ENCODE measurements at places on chromosomes 5 and 9.

DNA sequence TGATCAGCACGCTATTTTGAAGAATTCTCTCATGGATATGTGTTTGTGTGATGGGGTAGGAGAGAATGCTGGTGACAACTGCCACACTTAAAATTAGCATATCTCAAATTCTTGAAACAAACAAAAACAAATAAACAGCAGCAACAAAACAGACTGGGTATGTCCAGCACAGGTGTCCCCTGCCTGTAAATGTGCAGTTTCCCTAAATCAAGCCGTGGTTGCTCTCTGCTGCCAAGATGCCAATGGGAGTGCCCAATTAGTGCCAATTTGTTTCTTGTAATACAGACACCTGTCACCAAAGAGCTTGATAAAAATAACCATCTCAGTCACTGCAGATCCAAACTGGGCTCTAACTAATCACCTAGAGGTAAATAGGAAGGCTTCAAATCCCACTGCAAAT lies 144.2 kb upstream of the SMARCA2 start:
- no peak for DNase-seq
- no peak overlapping the region for H3K4me3 ChIP-seq
- no peaks in the 10 kb centered on the region for H3K36me3 ChIP-seq

GRCh38 chr5:87022415-87022814 lies 245.3 kb upstream of the RASA1 start:
- no peaks in the 10 kb centered on the region for H3K27me3 ChIP-seq
- H3K36me3 ChIP-seq: no peaks in the 10 kb centered on the region
- peaks cover 9% of the 10 kb centered on the region for H3K4me1 ChIP-seq
- H3K4me3 ChIP-seq: no peak overlapping the region
- no peak overlapping the region for H3K27ac ChIP-seq

GRCh38 chr5:150164211-150164980 lies 2.2 kb upstream of the CDX1 start:
- H3K4me3 ChIP-seq: no peak overlapping the region
- peak overlapping the region; percentile 10 for H3K27ac ChIP-seq
- peaks cover 42% of the 10 kb centered on the region for H3K4me1 ChIP-seq
- no peaks in the 10 kb centered on the region for H3K36me3 ChIP-seq
- DNase-seq: peak; percentile 75
- no peaks in the 10 kb centered on the region for H3K27me3 ChIP-seq

- H3K27ac ChIP-seq: peak overlapping the region; percentile 71
- no peaks in the 10 kb centered on the region for H3K36me3 ChIP-seq
- H3K4me1 ChIP-seq: peaks cover 22% of the 10 kb centered on the region
- no peaks in the 10 kb centered on the region for H3K27me3 ChIP-seq
Measured at GRCh38 chr5:65832603-65833228, 93.7 kb upstream of the ERBIN start.

- peak; percentile 71 for DNase-seq
- peaks cover 26% of the 10 kb centered on the region for H3K4me1 ChIP-seq
- no peaks in the 10 kb centered on the region for H3K27me3 ChIP-seq
- no peaks in the 10 kb centered on the region for H3K36me3 ChIP-seq
- H3K27ac ChIP-seq: peak overlapping the region; percentile 75
Measured at GRCh38 chr9:129548571-129549135, 72.2 kb downstream of the C9orf50 start.

- DNase-seq: no peak
- no peaks in the 10 kb centered on the region for H3K36me3 ChIP-seq
- H3K4me1 ChIP-seq: no peaks in the 10 kb centered on the region
- H3K27ac ChIP-seq: no peak overlapping the region
- H3K27me3 ChIP-seq: no peaks in the 10 kb centered on the region
- H3K4me3 ChIP-seq: no peak overlapping the region
Measured at GRCh38 chr9:77710316-77710715, 62.2 kb upstream of the GNA14 start.

- no peaks in the 10 kb centered on the region for H3K4me1 ChIP-seq
- DNase-seq: peak; percentile 25
- H3K27ac ChIP-seq: peak overlapping the region; percentile 21
- no peaks in the 10 kb centered on the region for H3K27me3 ChIP-seq
- H3K4me3 ChIP-seq: no peak overlapping the region
- no peaks in the 10 kb centered on the region for H3K36me3 ChIP-seq
Measured at GRCh38 chr5:16456103-16456832, 9.3 kb downstream of the ZNF622 start.

GRCh38 chr5:179526978-179527377 lies 23.4 kb upstream of the RUFY1 start:
- no peak overlapping the region for H3K4me3 ChIP-seq
- no peak overlapping the region for H3K27ac ChIP-seq
- no peaks in the 10 kb centered on the region for H3K36me3 ChIP-seq
- no peak for DNase-seq
- no peaks in the 10 kb centered on the region for H3K4me1 ChIP-seq
- no peaks in the 10 kb centered on the region for H3K27me3 ChIP-seq

DNA sequence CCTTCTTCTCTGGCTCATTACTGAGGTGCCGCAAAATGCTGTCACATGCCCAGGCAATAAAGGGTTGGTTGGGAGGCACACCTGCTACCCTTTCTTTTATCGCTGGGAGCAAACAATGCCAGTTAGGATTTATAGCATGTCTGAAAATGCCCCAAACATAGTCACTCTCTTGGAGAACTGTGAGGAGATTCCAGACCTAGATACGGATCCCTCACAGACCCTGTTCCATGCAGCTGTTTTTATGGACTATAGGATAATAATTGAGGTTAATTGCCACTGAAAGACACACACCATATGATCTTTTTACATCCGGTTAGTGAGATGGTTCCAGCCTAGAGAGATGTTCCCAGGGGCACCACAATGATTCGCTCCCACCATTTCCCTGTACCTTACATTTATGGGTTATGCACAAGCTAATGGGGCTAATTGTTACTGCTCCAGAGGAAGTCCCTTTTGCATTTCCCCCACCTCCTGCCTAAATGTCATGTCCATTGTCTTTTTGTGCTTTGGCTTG lies 318.1 kb downstream of the PIK3R1 start:
- H3K4me1 ChIP-seq: peaks cover 14% of the 10 kb centered on the region
- H3K27me3 ChIP-seq: no peaks in the 10 kb centered on the region
- H3K4me3 ChIP-seq: no peak overlapping the region

- H3K36me3 ChIP-seq: no peaks in the 10 kb centered on the region
- no peaks in the 10 kb centered on the region for H3K27me3 ChIP-seq
- H3K4me1 ChIP-seq: peaks cover 17% of the 10 kb centered on the region
- H3K27ac ChIP-seq: no peak overlapping the region
- H3K4me3 ChIP-seq: no peak overlapping the region
Measured at GRCh38 chr5:160242145-160242544, 12.8 kb downstream of the FABP6 start.

DNA sequence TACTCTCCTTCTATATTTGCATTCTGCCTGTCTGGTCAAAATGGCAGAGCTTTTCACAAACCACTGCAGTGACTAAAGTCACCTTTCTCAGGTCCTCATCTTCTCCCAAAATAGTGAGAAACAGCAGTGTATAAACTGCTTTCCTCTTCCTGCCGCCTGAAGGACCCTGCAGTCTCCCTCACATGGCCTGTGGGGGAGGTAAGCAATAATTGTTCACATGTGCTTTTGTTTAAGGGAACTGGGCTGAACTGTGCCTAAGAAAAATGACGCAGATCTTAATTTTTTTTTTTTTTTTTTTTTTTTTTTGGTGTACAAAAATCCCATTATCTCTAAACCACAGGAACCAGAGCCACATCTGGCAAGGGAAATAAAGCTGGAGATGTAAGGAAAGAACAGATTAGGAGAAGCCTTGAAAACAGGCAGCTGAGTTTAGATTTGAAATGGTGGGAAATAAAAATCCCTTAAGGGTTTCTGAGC lies 131.7 kb upstream of the VLDLR start:
- H3K27ac ChIP-seq: no peak overlapping the region
- H3K27me3 ChIP-seq: no peaks in the 10 kb centered on the region
- no peaks in the 10 kb centered on the region for H3K4me1 ChIP-seq
- peak; percentile 18 for DNase-seq

DNA sequence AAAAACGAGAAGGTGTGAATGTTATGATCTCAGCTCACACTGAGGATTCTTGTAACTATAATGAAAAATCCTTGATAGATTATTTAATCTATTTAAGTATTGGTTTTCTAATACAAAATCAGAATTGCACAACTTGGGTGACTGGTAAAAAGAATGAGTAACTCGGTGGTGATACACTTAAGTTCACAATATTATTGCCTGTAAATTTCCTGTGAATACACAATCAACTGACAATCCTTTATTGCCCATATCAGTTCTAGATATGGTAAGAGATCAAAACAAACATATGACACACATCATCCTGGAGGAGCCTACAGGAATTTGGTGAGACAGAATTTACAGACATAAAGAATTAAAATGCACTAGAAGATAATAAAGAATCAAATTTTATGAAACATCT lies 14.1 kb upstream of the LURAP1L start:
- H3K4me1 ChIP-seq: no peaks in the 10 kb centered on the region
- H3K27ac ChIP-seq: no peak overlapping the region
- H3K36me3 ChIP-seq: no peaks in the 10 kb centered on the region
- no peak for DNase-seq

DNA sequence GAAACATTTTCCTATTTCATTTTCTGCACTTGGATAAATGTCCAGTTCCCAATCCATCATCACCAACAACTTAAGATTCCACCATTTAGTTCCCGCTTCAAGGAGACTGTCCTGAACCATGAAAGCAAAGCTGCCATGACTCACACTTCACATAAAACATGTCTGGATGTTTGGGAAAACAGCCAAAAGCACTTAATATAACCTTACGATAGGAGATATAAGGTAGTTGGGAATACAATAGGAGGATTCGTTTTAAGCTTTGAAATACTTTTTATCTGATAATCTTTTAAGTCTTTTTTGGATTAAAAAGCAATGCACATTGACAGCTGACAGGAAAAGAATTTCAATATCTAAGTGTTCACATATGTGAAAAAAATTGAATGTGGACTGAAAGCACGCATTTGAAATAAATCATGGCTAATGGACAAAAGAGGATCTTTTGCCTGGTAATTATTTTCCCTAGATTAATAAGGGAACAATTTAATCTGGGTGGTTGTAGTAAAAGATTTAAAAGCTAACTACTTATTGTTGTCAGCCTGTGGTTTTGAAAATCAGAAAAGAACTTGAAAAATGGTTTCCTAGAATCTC lies 17.3 kb upstream of the TGFBI start:
- H3K27ac ChIP-seq: no peak overlapping the region
- no peaks in the 10 kb centered on the region for H3K27me3 ChIP-seq
- no peak for DNase-seq

DNA sequence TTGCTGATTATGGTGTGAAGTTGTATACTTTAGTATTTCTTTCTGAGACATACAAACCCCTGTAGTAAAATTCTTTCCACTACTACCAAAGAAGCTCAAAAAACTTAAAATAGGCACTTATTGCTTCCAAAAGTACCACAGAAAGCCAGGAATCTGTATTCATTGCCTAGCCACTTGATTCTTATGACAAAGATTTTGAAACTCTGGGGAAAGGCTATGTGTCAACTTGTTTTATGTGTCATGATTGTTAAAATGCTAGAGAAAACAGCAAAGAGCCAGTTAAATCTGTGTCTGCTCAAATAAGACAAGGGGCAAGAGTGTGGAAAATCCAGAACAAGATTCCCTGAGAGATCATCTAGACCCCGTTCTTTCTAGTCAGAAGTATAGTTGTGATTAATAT lies 6.0 kb downstream of the KIF2A start:
- H3K4me1 ChIP-seq: peaks cover 5% of the 10 kb centered on the region
- H3K4me3 ChIP-seq: no peak overlapping the region
- no peak overlapping the region for H3K27ac ChIP-seq

DNA sequence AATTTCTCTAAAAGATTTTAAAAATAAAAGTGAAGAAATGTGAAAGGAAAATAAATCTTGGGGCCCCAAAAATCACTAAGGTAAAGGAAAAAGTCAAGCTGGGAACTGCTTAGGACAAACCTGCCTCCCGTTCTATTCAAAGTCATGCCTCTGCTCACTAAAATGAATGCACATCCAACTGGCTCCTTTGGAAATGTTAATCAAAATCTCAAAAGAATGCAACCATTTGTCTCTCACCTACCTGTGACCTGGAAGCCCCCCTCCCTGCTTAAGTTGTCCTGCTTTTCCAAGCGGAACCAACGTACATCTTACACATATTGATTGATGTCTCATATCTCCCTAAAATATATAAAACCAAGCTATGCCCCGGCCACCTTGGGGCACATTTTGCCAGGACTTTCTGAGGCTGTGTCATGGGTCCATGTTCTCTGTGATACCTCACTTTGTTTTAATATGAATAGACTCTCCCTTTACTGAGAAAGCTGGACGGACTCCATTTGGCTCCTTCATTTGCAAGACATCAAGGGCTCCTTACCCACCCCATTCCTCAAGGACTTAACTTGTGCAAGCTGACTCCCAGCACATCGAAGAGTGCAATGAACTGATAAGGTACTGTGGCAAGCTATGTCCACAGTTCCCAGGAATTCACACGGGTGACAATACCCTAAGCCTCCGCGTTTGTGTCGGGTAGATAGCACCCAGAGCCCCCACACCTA lies 164.3 kb downstream of the SMC2 start:
- no peak overlapping the region for H3K27ac ChIP-seq
- no peaks in the 10 kb centered on the region for H3K4me1 ChIP-seq
- no peak overlapping the region for H3K4me3 ChIP-seq
- no peaks in the 10 kb centered on the region for H3K36me3 ChIP-seq

- DNase-seq: no peak
- no peak overlapping the region for H3K27ac ChIP-seq
- H3K4me1 ChIP-seq: no peaks in the 10 kb centered on the region
- no peak overlapping the region for H3K4me3 ChIP-seq
Measured at GRCh38 chr5:155633338-155633957, 619.9 kb downstream of the KIF4B start.

DNA sequence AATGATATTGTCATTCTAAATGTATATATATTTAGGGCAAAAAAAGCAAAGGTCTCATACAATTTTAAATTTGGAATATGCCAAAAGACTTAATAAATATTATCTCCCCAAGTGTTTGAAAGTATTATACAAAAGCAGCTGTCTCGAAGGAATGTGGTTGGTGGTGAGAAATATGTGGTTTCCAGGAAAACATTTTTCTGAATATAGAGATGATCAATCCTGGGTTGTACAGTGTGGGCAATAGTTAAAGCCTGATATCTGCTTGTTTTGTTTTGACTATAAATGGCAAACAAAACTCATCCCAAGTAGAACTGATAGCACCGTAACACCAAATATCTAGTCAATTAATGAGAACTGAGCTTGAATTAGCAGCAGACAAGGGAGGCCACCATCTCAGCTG lies 391.8 kb upstream of the CD180 start:
- no peak overlapping the region for H3K27ac ChIP-seq
- no peaks in the 10 kb centered on the region for H3K27me3 ChIP-seq
- no peak overlapping the region for H3K4me3 ChIP-seq
- no peak for DNase-seq
- no peaks in the 10 kb centered on the region for H3K4me1 ChIP-seq

DNA sequence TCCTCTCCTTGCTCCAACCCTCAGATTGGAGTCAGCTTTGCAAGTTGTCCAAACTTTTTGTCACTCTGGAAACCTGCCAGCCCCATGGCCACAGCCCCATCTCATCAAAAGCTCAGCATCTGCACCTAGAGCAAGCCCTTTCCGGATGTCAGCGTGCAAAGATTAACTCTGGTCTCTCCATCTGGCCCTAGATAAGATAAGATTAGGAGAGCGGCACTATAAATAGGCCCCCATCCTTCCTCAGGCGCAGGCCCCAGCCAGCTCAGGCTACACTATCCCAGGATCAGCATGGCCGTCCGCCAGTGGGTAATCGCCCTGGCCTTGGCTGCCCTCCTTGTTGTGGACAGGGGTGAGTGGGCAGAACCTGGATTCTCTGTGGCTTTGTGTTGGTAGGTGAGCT lies at the start of gene SPINK4:
Gene SPINK4 (plus strand): TSS at position 247 of the 400 bp plus-strand sequence. CDS start 42 bp downstream, at position 289.
- peak; percentile 27 for DNase-seq
- H3K36me3 ChIP-seq: no peaks in the 10 kb centered on the region
